Dermis blood vessel endothelial cell (primary cell): ENCODE measurements at places on chromosomes 11 and 22. TPM values are rescaled to one million over a fixed set of nuclear protein-coding genes. Genes with fewer than 3 reads are reported as not detected.

GRCh38 chr11:106172386-106172991 lies 95.0 kb downstream of the AASDHPPT start:
- DNase-seq, result no peak

GRCh38 chr11:10325277-10326011 lies 20.6 kb downstream of the ADM start:
- DNase-seq, result peak; percentile 85

DNA sequence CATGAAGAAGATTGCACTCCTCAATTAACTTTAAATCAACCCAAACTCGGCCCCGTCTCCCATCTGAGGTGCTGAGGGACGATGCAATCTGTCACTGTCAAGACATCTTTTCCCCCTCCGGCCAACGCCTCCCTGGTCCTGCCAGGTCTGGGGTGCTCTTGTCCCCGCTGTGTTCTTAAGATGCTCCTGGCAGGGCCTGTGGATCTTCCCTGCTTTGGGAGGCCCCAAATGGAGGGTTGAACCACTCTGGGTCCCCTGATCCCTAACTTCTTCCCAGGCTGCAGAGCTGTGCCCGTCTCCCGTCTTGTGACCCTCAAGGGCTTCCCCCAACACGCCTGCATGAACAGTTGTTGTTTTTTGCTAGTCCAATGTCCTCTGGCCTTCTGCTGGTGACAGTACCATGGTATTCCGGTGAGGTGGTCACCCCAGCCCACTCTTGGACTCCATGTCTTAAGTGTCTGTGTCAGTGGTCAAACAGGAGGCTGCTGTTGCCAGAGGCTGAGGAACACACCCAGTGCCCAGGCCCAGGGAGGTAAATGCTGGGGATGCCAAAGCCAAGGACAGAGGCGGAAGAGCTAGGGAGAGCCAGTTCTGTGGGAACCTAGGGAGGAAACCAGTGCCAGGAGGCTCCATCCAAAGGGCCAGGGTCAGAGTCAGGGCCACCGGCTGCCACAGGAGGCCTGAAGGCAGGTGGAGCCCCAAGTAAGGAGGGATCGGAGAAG lies 70.6 kb upstream of the SHANK2 start:
- DNase-seq, result no peak

GRCh38 chr22:39479254-39479653 lies 22.4 kb downstream of the MGAT3 start:
- DNase-seq, result no peak

DNA sequence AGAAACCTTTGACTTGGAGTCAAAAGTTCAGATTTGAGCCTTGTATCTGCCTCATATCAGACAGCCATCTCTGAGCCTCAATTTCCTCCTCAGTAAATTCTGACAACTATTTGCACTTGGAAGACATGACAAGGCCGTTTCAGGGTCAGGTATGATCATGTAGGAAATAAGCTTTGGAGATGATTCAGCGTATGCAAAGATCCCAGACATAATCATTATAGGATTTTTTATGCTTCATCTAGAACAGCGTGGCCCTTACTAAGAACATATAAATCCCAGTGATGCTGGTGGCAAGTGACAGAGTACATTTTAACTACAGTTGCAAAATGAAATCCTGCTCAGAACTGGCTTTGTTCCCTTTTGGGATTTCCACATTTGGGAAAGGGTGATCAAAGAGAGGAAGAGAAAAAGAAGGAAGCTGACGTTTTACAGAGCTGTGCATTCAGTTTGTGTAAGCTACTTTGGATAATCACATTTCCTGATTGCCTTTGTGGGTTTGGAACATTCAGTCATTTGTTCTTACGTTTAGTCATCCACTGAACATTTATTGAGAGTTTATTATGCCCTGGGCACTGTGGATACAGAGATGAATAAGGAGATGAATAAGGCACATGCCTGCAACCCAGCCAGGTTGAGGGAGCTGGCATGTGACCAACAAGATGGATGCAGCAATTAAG lies 81.9 kb upstream of the HEPHL1 start:
- DNase-seq, result no peak

DNA sequence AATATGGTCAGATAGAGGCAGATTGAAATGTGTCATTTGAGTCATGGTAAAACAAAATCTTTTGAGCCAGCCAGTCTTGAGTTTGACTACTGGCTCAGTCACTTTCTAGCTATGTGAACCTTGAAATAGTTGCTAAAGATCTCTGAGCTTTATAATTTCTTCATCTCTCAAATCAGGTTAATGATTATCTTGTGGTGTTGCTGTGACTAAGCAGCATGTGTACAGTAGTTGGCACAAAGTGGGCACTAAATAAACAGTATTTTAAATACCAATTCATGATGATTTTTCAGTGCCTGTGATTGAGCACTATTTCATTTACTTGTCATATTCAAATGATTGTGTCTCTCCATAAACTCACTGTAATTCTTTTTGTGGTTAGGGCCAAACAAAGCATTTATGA lies 70.8 kb downstream of the RAB38 start:
- no peak for DNase-seq

DNA sequence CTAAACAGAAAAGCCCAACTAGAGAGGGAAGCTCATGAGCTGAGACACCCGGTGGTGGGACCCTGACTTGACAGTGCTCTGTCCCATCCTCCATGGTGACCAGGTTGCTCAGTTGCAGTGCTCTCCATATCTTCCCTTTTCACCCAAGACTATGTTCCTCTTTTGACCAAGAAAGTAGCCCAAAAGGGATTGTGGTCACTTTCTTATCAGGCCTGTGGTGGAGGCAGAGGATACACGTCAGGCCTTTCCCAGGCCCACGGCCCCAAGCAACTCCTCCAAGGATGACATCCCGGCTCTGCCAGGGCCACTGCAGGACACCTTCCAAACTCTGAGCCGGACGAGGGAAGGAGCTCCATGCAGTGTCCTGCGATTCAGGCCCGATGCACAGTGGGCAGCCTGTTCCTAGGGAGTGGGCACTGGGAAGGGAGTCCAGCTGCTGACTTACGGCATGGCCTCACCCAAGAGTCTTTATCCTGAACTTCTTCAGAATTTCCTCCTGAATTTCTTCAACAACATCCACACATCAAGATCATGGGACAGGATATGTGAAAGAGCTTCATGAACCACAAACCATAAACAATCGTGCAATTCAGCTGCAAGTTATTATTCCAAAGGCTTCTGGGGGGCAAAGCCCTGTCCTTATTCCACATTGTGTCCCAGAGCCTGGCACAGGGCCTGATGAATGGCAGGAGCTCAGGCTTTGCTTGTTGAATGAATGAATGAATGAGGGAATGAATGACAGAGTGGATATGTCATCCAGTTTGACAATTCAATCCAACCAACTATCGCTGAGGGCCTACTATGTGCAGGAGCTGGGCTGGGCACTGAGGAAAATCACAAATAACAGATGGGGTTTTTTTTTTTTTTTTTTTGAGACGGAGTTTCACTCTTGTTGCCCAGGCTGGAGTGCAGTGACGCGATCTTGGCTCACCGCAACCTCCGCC lies 36.0 kb upstream of the MYH9 start:
- DNase-seq, result no peak

- peak; percentile 5 for DNase-seq
Observed at GRCh38 chr11:6269994-6270393, 10.4 kb downstream of the CCKBR start.

GRCh38 chr11:125514336-125515101 lies 18.5 kb upstream of the FEZ1 start:
- DNase-seq, result peak; percentile 5

DNA sequence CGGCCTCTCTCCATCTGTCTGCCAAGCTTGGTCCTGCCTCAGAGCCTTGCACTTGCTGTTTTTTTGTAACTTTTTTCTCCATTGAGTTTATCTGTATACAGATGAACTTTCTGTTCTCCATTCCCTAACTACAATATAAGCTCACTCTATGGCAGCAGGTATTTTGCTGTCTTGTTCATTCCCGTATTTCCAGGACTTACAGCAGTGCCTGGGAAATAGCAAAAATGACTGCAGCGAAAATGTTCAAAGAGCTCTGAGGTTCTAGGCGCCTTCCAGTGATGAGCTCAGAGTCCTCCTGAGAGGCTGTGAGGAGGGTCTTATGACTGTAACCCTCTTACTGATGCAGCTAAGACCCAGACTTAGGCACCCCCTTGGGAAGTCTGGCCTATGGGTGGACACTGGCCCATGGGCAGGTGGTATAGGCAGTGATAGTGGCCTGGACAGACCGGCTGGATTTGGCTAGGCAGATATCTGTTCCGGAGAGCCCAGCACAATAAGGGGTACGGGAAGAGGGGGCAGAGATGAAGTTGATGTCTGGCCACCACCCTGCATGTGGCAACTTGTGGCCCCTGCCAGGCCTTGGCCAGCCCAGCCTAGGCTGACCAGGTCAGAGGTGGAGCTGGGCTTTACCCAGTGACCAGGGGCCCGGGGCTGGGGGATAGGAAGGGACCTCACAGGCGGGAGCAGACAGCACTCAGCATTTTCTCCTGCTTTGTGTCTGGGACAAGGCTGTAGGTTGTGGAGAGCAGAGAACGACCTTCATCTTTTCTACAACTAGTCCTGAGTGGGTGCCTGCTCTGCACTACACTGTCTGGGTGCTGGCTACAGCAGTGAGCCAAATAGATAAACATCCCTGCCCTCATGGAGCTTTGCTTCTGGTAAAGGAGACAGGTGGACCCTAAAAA lies 4.6 kb downstream of the ATF4 start:
- DNase-seq, result no peak

- no peak for DNase-seq
Observed at GRCh38 chr11:17750013-17750800, 15.6 kb downstream of the KCNC1 start.

- peak; percentile 29 for DNase-seq
Observed at GRCh38 chr22:26259510-26259909, 90.2 kb downstream of the SEZ6L start.

- no peak for DNase-seq
Observed at GRCh38 chr11:58829786-58830185, 14.7 kb downstream of the GLYATL2 start.

DNA sequence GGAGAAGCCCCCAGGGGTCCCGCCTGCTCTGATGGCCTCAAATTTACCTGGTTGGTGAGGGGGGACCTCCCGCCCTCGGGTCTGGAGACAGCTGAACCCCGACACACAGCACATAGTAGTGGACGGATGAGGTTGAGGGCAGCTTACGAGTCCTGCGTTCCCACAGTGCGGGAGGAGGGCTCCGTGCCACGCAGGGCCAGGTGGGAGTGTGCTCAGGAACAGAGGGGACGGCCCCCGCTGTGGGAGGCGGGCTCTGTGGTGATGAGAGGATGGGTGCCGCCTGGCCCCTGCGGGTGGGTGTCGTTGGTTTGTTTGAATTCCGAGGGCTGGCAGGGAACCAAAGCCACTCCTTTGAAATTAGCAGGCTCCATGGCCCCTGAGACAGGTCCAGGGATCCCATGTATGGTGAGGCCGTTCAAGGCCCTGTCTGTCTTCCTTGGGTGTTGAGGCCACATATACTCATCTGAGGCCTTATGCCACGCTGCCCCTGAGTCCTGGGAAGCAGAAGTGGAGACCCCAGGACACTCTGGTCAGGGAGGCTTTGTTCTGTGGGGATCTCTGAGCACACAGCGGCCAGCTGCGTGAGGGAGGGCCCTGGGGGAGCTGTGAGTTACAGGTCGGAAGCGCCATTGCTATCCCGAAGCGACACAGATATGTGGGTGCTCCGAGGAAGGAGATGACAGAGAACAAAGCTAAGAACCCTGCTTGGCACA lies 21.9 kb downstream of the NADSYN1 start:
- DNase-seq, result no peak

DNA sequence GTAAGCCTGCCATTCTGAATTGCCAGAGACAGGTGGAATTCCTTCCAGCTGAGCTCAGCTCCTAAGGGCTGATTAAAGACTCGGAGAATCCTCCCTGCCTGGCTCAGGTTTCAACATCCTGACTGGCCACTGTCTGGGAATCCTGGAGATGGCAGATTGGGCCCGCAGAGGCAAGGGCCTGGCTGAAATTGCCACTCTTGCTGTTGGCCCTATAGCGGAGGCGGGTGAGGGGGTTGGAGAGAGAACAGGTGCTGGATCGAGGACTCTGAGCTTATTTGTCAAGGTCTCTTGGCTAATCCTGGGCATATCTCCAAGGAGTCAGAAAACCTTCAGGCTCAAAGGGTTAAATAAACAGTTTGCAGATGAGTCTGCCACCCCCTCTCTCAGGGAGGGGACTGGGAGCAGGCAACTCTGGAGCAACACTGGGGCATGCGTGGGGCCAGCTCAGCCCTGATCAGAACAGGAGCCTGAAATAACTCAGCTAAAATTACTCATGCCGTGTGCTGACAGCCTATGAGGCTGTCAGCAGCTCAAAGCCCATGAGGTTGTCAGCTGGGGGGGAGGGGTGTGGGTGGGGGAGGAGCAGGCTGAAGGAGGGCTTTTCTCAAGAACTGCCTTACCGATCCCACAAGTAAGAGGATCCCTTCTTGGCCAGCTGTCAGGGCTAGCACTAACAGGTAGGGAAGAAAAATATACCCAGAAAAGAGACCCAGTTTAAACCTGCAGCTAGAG lies 14.7 kb upstream of the MFRP start:
- DNase-seq, result no peak

GRCh38 chr11:45899448-45900174 lies 7.5 kb downstream of the FREY1 start:
- DNase-seq, result peak; percentile 78

- DNase-seq, result no peak
Observed at GRCh38 chr11:127620671-127621070, 620.1 kb upstream of the KIRREL3 start.

- DNase-seq, result peak; percentile 10
Observed at GRCh38 chr11:133966921-133967598, 10.3 kb upstream of the IGSF9B start.

DNA sequence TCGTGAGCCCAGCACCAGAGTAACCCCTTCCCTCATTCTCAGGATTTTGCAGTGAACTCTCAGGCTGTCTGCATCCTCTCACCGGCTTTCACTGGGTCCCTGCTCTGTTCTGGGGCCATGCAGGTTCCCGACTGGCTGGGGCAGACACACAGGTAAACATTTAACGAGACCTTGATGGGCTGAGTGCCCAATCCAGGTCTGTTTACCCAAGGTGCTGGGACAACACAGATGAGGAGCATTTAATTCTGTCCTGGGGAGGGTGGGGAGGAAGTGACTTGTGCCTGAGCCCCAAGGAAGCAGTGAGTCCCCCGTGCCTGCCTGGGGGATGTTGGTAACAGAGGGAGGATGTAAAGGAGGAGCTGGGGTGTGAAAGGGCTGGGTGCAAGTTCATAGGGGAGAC lies 4.4 kb downstream of the BIK start:
- no peak for DNase-seq

Gene APOL2
- 57.7 and 67.7 TPM in 2 replicates for total RNA-seq

Gene ANGPTL5
- total RNA-seq, result 0.09 TPM in 1 of 2 replicates, not detected in the other

Gene SAA4
- not detected in 2 replicates for total RNA-seq

Gene FGF4
- total RNA-seq, result not detected in 2 replicates

Gene MRPL11
- total RNA-seq, result 40.7 and 61.1 TPM in 2 replicates

Gene GGTLC2
- total RNA-seq, result not detected in 2 replicates

Gene POU2F3
- total RNA-seq, result under 0.01 TPM in 1 of 2 replicates, not detected in the other

Gene ZBTB16
- 23.1 and 34.7 TPM in 2 replicates for total RNA-seq

Gene APOBEC3B
- total RNA-seq, result under 0.01 and 2.5 TPM in 2 replicates

Gene ASCC2
- total RNA-seq, result 24.2 and 33.5 TPM in 2 replicates

Gene VWCE
- total RNA-seq, result 6.8 and 8.8 TPM in 2 replicates
